ENCODE measurements at places on chromosomes 16 and 17. TPM values are rescaled to one million over a fixed set of nuclear protein-coding genes. Genes with fewer than 3 reads are reported as not detected.

KIF2B gene
- not detected for polyA plus RNA-seq

TUBB3 gene
- polyA plus RNA-seq: 214 TPM

PLA2G10 gene
- 0.18 TPM for polyA plus RNA-seq

KCNJ16 gene
- 0.07 TPM for polyA plus RNA-seq

SDR42E2 gene
- 0.03 TPM for polyA plus RNA-seq
